Left forelimb (tissue), 1 donor: ENCODE measurements at places on chromosomes 12 and 14.
A peak's percentile ranks its signal among the peaks of the same experiment; 100 is the strongest.

GRCh38 chr14:91755570-91756295, 23.8 kb upstream of the CATSPERB start:
- DNase-seq, result no peak

GRCh38 chr14:102511538-102511937, 2.0 kb upstream of the ANKRD9 start:
- DNase-seq, result no peak

DNA sequence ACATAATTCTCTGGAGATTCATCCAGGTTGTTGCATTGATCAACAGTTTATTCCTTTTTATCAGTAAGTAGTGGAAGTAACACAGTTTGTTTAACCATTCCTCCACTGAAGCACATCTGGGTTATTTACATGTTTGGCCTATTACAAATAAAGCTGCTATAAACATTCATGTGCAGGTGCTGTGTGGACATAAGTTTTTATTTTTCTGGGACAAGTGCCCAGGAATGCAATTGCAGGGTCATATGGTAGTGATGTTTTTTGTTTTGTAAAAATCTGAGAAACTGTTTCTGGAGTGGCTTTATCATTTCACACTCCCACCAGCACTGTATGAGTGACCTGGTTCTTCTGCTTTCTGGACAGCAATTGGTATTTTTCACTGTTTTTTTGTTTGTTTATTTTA, 505.4 kb downstream of the CCER1 start:
- DNase-seq, result no peak

DNA sequence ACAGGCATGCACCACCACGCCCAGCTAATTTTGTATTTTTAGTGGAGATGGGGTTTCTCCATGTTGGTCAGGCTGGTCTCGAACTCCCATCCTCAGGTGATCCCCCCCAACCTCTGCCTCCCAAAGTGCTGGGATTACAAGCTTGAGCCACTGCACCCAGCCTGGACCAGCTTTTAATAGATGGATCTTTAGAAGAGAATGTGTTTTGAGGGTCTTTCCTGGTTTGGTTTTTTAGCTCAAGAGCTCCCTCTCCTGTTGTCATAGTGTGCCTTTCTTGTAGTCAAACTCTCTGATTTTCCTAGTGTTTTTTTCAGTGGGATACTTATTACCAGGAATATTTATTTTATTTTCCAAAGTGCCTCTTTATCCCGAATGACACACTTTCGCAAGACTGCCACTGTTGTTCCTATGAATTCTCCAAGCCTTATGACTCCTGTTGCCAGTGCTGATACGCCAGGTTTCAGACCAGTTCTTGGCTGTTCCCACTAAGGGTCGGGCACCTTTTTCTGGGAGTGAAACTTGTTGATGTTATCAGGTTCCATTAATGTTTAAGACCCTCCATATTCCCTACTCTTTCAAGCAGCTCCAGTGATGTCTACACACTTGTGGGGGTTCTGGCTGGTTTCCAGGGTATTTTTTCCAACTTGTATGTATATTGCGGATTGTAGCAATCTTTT, 31.5 kb upstream of the LIMA1 start:
- DNase-seq, result no peak

GRCh38 chr12:18160901-18161300, 70.9 kb upstream of the RERGL start:
- no peak for DNase-seq

GRCh38 chr12:130249376-130249775, 87.1 kb downstream of the FZD10 start:
- DNase-seq, result no peak

- no peak for DNase-seq
Observed at GRCh38 chr14:72643317-72643801, 250.5 kb downstream of the DPF3 start.

- DNase-seq, result no peak
Observed at GRCh38 chr12:57475271-57476161, 4.2 kb downstream of the ARHGAP9 start.

DNA sequence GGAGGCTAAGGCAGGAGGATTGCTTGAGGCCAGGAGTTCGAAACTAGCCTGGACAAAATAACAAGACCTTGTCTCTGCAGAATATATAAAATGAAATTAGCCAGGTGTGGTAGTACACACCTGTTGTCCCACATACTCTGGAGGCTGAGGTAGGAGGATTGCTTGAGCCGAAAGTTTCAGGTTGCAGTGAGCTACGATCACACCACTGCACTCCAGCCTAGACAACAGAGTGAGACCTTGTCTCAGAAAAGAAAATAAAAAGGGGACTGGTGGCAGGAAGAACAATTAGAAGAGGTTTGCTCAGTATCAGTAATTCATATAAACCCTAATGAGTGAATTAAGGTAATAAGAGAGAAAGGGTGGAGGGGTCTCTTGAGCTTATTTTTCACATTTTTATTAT, 8.0 kb downstream of the PSMA6 start:
- DNase-seq, result no peak

- DNase-seq, result no peak
Observed at GRCh38 chr12:62873116-62873825, 61.7 kb downstream of the PPM1H start.

GRCh38 chr12:27826076-27826475, 46.0 kb upstream of the MANSC4 start:
- DNase-seq, result no peak

DNA sequence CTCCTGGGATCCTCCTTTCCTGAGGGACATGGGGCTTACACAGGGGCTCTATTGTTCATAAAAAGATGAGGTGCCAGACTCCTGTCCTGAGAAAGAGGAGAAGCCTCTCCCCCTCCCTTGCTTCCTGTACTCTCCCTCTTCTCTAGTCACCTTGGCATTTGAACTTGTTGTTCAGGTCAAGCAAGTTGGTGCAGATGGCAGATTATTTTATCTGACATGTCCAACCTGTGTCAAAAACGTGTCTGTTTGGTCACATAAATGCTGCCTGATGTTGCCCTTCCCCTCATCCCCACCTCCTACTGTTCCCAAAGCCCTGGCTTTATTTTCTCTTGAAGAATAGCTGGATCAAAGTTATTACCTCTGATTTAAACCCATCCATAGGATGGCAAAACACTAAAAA, 154.8 kb downstream of the TMX1 start:
- no peak for DNase-seq

DNA sequence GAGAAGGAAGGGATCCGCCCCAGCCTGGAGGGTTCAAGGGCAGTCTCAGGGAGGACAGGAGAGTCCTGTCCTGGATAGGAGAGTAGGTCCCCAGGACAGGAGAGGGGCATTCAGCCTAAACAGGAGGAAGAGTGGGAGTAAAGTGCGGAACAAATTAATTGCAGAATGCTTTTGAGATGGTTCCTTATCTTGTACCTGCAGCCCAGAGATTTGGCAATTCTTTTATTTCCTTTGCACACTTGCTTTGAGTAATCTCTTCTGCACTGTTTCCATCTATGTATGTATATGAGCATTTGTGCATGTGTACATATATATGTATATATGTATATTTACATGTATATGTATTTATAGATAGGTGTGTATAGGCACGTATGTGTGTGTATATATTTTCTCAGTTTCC, 22.7 kb downstream of the PLEK2 start:
- DNase-seq, result no peak

- no peak for DNase-seq
Observed at GRCh38 chr12:79266343-79267144, 402.0 kb downstream of the SYT1 start.

GRCh38 chr14:26775765-26776563, 178.1 kb upstream of the NOVA1 start:
- DNase-seq, result no peak

GRCh38 chr14:59465316-59466135, at the start of gene GPR135:
TSS of gene GPR135 (minus strand) at chr14:59465380. CDS start at chr14:59465226, 154 bp downstream.
- peak; percentile 78 for DNase-seq
